ENCODE measurements at places on chromosomes 11 and 22.

GRCh38 chr22:42180349-42180842 is 49.8 kb upstream of the CYP2D6 start:
- no peak for DNase-seq

GRCh38 chr22:30309951-30310741 is 16.6 kb downstream of the TBC1D10A start:
- DNase-seq, result no peak

DNA sequence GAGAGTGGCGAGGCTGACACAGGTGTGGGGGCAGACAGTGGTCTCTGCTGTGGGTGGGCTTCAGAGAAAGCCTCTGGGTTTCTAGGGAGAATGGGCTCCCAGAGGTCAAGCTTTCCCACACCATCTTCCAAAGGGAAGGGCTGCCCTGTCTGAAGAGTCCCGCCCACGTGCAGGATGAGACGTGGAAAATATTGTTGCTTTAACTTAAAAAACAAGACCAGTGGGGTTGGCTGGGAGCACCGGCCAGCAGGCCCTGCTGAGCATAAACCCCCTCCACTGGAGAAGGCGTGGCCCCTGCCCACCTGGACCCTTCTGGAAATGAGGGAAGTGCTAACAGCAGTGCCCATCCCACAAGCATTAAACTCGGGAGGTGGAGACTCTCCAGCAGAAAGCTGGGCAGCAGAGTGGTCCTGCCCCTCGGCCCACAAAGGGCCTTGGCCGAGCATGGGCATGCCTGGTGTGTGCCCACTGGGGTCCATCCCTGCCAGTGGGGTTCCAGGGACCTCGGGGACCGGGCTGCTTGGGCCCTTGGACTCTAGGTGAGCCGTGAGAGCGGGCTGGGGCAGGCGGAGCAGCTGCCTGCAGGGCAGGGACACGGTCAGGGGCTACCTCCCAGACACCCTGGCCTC is 15.4 kb downstream of the SELENOO start:
- no peak for DNase-seq

DNA sequence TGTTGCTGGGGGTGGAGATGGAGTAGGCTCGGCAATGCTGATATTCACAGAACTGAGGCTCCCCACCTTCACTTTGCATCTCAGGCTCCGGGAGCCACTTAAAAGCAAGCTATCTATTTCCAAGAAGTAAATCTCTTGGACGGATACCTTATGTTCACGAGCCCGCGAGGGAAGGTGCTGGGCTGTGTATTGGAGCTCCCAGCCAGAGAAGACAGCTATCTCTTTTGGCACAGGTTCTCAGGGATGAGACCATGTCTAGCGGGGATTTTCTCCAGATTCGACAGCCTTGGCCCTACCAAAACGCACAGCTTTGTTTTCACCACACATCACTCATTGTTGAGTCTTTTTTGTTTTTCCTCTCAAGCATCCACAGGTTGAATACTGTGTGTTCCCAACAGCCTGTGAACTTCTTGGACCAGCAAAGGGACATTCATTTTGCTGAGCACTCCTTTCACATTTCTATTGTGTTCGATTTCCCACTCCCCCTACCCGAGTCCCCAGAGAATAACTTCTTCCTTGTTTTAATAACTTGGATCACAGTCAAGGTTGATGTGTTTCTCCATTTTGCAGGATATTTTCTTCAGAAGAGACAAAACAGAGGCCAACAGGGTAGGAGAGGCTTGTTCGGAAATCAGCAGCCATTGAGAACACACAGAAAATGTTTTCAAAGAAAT is 23.3 kb downstream of the WT1 start:
- no peak for DNase-seq

DNA sequence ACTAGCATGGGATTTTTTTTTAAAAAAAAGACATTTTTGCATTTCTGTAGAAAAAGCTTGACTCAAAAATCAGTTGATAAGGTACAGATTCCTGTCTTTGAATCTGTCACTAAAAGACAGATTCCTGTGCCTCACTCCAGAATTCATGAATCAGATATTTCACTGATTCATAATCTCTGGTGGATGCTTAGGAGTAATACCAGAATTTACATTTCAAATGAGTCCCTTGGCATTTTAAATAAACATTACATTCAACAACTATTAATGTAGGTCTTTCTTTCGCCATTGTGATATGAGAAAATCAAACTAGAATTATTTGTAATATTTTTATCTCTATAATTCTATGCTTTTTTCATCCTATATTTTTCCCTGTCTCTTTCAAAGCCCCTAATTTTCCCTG is 128.3 kb downstream of the APIP start:
- no peak for DNase-seq

DNA sequence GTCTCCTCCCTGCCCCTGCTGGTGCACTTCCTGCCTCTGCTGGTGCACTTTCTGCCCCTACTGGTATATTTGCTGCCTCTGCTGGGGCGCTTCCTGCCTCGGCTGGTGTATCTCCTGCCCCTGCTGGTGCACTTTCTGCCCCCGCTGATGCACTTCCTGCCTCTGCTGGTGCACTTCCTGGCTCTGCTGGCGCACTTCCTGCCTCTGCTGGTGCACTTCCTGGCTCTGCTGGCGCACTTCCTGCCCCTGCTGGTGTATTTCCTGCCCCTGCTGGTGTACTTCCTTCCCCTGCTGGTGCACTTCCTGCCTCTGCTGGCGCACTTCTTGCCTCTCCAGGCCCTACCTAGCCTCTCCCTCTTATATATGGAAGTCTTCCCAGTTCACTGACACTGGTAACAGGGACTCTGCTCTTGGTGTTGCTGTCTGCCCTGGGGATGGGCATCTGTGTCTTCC is 10.1 kb downstream of the MTFP1 start:
- DNase-seq, result no peak

GRCh38 chr11:73667891-73668290 is 21.5 kb downstream of the PLEKHB1 start:
- DNase-seq, result no peak

DNA sequence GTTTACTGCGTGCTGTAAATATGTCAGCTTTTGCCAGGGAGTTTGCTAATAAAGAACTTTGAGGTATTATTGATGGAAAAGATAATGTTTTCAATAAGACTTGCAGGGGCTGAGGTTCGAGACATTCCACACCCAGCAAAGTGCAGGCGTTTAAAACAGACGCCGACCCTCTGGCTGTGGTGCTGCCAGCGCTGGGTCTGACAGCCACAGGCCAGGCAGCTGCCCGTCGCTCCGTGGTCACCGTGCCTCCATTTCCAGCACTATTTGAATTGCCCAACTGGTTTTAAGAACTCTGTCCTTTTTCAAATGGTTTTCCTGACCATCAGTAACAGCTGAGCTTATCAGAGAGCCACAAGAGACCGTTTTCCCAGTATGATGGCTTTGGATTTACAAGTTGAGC is 28.1 kb upstream of the ALX4 start:
- DNase-seq, result no peak
